Activated naive CD4-positive, alpha-beta T cell treated with anti-CD3 and anti-CD28 coated beads for 36 hours (primary cell): ENCODE measurements at places on chromosomes 16 and 17. TPM values are rescaled to one million over a fixed set of nuclear protein-coding genes. Genes with fewer than 3 reads are reported as not detected.

Gene OTOA
- not detected for total RNA-seq

Gene ACSM2A
- total RNA-seq: not detected

Gene CD300LD
- total RNA-seq: not detected

Gene ULK2
- total RNA-seq: 10.3 TPM

Gene FOXO3B
- 2.0 TPM for total RNA-seq

Gene UMOD
- not detected for total RNA-seq

Gene SAT2
- total RNA-seq: 14.3 TPM

Gene NAGS
- 0.17 TPM for total RNA-seq

Gene MYH1
- total RNA-seq: not detected

Gene CEP131
- total RNA-seq: 9.8 TPM

Gene ZP2
- total RNA-seq: not detected

Gene EPOP
- total RNA-seq: 19.2 TPM

Gene KIF18B
- total RNA-seq: 54.9 TPM

Gene EPN3
- total RNA-seq: not detected

Gene KRT12
- total RNA-seq: not detected

Gene SPN
- 51.9 TPM for total RNA-seq

Gene MMP15
- total RNA-seq: 0.12 TPM

Gene TBC1D3C
- not detected for total RNA-seq

Gene YPEL2
- 4.4 TPM for total RNA-seq

Gene GFAP
- not detected for total RNA-seq

Gene TBC1D3E
- not detected for total RNA-seq

Gene HBA1
- not detected for total RNA-seq

Gene CD300H
- total RNA-seq: not detected

Gene RAMP2
- not detected for total RNA-seq

Gene RNF157
- total RNA-seq: 38.1 TPM

Gene KRT28
- total RNA-seq: not detected

Gene AANAT
- total RNA-seq: not detected

Gene KRTAP3-1
- not detected for total RNA-seq

Gene OR1E1
- not detected for total RNA-seq

Gene CBLN1
- not detected for total RNA-seq

Gene CDIP1
- total RNA-seq: 31.9 TPM

Gene NTN1
- total RNA-seq: 0.31 TPM

Gene CD300LG
- not detected for total RNA-seq

Gene KRT27
- not detected for total RNA-seq

Gene SULT1A1
- 9.7 TPM for total RNA-seq

Gene ANKRD40CL
- not detected for total RNA-seq

Gene GLIS2
- 0.12 TPM for total RNA-seq

Gene IRX5
- not detected for total RNA-seq

Gene AGRP
- total RNA-seq: not detected

Gene SLFN14
- not detected for total RNA-seq

Gene CDH3
- total RNA-seq: 20.1 TPM

Gene RCVRN
- not detected for total RNA-seq

Gene WSCD1
- 1.0 TPM for total RNA-seq

Gene PRSS36
- 0.99 TPM for total RNA-seq

Gene CES1
- total RNA-seq: not detected

Gene KDM6B
- 24.1 TPM for total RNA-seq
